ENCODE measurements at places on chromosomes 13 and 19. TPM values are rescaled to one million over a fixed set of nuclear protein-coding genes. Genes with fewer than 3 reads are reported as not detected.
A peak's percentile ranks its signal among the peaks of the same experiment; 100 is the strongest.

GRCh38 chr13:97268772-97269171, 46.6 kb downstream of the MBNL2 start:
- no peaks in the 10 kb centered on the region for H3K36me3 ChIP-seq
- DNase-seq, result peak; percentile 55
- H3K27ac ChIP-seq, result no peak overlapping the region
- H3K4me3 ChIP-seq, result no peak overlapping the region

GRCh38 chr13:42398533-42398932, 126.6 kb downstream of the AKAP11 start:
- no peaks in the 10 kb centered on the region for H3K4me1 ChIP-seq
- no peak overlapping the region for H3K4me3 ChIP-seq
- no peaks in the 10 kb centered on the region for H3K36me3 ChIP-seq
- no peaks in the 10 kb centered on the region for H3K27me3 ChIP-seq

DNA sequence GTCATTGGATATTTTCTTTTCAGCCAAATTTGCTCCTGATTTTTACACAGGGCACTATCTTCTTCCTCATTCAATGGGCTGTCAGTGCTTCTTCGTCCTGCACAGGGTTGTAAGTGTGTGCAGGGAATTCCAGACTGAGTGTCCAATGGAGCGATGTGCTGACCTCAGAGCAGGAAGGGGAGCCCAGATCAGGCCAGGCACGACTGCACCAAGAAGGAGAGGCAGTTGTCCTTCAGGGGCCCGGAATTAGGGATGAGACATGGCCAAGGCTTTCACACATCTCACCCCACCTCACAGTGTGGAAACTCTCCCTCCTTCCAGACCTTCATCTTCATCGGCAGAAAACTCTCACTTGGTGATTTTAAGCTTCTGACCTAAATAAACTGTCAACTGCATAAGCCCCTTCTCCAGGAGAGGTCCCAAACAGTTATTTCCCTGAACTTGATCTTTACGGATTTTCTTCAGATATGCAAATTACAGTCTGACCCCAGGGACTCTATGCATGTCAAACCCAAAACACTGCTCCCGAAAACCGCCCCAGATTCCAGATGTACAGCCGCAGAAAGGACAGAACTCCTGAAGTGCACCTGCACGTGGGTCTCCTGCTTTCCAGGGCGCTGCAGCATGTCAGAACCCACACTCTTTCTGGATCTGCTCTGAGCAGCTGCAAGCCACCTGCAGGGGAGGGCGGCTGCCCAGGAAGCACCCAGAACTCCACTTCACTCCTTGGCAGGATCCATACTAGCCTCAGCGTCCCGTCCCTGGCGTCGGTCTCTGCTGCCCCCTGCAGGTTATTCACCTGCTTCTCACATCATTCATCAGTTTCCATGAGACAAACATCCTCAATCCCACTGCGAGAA, 625 bp upstream of the ZNF20 start:
- H3K36me3 ChIP-seq, result peaks cover 7% of the 10 kb centered on the region
- DNase-seq, result peak; percentile 95
- no peaks in the 10 kb centered on the region for H3K27me3 ChIP-seq
- no peak overlapping the region for H3K27ac ChIP-seq

- DNase-seq, result peak; percentile 60
- H3K27me3 ChIP-seq, result no peaks in the 10 kb centered on the region
- H3K27ac ChIP-seq, result no peak overlapping the region
- no peak overlapping the region for H3K4me3 ChIP-seq
Observed at GRCh38 chr19:18985257-18985656, 44.2 kb upstream of the HOMER3 start.

DNA sequence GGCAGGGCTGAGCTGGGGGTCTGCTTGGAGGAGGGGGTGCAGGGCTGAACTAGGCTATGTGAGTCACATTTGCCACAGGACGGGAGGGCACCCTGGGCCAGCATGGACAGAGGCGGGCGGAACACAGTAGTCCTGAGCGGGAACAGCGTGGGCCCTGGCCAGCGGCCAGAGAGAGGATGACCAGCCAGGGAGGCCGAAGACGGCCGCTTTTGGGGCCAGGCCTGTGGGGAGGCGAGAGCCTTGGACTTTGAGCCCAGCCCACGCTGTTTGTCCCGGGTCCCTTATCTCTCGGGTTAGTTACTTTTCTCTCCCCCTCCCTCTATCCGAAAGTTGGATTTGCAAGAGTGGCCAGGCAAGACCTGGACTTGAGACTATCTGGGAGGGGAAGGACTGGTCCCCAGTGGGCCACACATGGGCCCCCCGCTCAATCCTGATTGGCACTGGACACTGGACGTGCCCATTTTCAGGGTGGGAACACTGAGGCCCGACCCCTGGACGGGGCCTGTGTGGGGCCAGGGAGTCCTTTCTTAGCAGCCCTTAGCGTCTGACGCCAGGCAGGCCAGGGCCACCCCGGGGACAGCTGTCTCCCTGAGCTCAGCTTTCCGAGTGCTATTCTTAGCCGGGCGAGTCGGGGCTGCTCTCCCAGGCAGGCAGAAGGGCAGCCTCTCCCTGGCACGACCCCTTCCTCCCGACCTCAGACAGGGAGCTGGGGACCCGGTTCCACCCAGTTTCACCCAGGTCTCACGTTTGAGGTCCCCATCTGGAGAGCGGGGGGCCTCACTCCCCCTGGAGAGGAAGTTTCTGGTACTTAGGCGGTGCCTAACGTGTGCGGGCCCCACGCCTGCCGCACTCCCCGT, 833 bp downstream of the GAMT start:
- no peaks in the 10 kb centered on the region for H3K27me3 ChIP-seq
- H3K4me3 ChIP-seq, result peak overlapping the region; percentile 46
- H3K4me1 ChIP-seq, result no peaks in the 10 kb centered on the region
- DNase-seq, result peak; percentile 89
- H3K36me3 ChIP-seq, result no peaks in the 10 kb centered on the region

DNA sequence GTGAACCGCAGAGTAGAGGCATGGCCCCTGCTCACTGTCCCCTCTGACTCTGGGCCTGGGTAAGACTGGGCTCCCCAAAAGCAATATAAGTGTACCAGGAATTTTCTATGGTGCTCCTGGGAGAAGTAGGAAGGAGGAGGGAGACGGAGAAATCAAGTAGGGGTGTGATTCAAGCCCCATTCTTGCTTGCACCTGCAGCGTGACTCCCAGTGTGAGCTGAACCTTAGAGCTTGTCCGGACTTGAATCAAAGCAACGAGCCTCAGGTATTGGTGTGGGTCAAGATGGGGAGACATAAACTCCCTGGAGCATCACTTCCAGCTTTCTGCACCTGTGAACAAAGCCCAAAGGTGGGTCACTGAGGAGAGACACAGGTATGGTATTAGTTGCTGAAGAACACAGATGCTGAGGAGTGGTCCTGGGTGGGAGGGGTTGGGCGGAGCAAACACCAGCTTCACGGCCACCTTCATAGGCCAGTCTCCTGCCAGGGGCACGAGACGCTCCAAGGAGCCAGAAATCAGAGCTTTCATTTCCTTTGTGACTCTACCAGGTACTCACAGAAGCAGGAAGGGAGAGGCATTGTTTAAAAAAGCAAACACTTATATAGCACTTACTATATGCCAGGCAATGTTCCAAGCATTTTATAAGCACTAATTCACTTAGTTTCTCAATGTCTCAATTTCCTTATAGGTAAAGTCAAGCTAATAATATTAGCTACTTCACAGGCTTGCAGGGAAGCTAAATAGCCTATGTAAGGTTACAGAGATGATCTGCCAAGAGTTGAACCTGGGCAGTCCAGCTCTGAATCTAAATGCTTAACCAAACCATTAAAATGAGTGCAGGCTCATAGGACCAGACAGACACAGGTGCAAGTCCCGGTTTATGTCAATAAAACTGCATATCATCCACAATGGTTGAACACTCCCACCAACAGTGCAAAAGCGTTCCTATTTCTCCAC, 775.3 kb downstream of the UQCRFS1 start:
- H3K36me3 ChIP-seq, result no peaks in the 10 kb centered on the region
- no peak overlapping the region for H3K4me3 ChIP-seq
- H3K27me3 ChIP-seq, result no peaks in the 10 kb centered on the region
- H3K4me1 ChIP-seq, result no peaks in the 10 kb centered on the region

Gene CAPN12
- 2.8 TPM for total RNA-seq

Gene NFKBIB
- total RNA-seq, result 16.0 TPM

Gene PTGIR
- 70.8 TPM for total RNA-seq

Gene NCLN
- 29.6 TPM for total RNA-seq

Gene SPTBN4
- 3.6 TPM for total RNA-seq

Gene TMEM150B
- total RNA-seq, result 2.9 TPM

Gene ZNF135
- 6.6 TPM for total RNA-seq

Gene MBNL2
- 73.4 TPM for total RNA-seq

Gene SLC7A9
- 0.26 TPM for total RNA-seq

Data from aorta (tissue), 5 donors.